ENCODE measurements at places on chromosomes 11 and 22.

DNA sequence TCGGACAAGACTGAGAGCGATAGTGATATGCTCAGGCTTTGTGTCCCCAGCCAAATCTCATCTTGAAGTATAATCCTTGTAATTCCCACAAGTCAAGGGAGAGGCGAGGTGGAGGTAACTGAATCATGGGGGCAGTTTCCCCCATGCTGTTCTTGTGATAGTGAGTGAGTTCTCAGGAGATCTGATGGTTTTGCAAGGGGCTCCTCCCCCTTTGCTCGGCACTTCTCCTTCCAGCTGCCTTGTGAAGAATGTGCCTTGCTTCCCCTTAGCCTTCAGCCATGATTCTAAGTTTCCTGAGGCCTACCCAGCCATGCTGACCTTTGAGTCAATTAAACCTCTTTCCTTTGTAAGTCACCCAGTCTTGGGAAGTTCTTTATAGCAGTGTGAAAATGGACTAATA is 7.5 kb upstream of the FOLR2 start:
- DNase-seq = no peak

DNA sequence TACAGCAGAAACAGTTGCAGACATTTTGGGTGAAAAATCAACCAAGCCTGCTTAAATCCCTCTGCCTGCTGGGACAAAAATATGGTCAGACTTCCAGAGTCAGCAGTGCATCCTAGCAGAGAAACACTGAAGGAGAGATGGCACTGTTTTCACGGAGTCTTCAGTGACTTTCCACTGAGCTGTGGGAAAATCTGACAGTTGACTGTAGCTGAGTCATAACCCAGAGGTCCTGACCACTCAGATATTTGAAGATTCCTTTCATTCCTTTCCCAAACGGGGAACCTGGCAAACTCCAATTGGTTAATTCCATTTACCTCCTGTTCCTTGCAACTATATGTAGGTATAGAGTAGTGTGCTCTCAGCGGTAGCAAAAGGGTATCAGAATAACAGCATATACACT is 20.9 kb upstream of the UPB1 start:
- DNase-seq = no peak

DNA sequence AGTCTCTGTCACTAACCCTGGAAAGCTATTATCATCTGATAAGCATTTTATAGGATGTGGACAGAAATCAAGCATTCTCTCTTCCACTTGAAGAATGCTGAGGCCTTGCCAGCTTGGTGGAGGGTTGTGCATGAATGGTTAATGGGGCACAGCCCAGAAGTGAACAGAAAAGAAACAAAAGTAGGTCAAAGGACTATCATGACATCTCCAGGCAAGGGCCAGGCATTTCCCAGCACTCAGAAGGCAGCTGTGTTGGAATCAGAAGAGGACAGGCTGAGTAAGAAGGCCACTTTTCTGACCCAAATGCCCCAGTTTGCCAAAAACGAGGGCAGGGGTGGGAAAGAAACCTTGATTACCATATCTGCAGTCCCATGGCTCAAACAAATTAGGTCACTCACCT is 12.4 kb downstream of the TENM4 start:
- no peak for DNase-seq

DNA sequence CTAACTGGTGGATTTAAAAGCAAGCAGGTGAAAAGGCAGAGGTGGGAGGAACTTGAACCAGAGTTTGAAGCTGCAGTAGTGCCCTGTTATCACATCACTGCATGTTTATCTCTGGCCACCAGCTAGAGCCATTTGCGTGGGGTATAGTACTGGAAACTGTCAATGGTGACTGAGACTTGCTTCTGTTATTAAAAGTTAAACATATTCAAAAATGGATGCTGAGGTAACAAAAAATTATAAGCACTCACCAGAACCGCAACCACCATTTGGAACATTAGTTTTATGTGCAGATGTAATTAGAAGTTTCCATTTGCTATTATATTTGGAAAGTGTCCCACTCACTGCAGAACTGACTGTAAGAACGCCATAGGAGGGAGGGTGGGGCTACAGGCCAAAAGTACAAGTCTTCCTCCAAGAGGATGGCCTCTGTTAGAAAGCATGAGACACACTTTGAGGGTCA is 1.2 kb upstream of the CD59 start:
- DNase-seq = no peak

- DNase-seq = no peak
These were observed 21.1 kb downstream of the MACROD1 start for GRCh38 chr11:64144587-64145472.

- DNase-seq = no peak
These were observed 36.2 kb downstream of the FZD4 start for GRCh38 chr11:86918973-86919372.

GRCh38 chr11:38593649-38594048 is 1995.6 kb upstream of the RAG2 start:
- no peak for DNase-seq

- no peak for DNase-seq
These were observed 232.0 kb downstream of the BUD13 start for GRCh38 chr11:116540645-116541304.

GRCh38 chr22:36224245-36224644 is 15.1 kb downstream of the APOL2 start:
- DNase-seq = no peak

DNA sequence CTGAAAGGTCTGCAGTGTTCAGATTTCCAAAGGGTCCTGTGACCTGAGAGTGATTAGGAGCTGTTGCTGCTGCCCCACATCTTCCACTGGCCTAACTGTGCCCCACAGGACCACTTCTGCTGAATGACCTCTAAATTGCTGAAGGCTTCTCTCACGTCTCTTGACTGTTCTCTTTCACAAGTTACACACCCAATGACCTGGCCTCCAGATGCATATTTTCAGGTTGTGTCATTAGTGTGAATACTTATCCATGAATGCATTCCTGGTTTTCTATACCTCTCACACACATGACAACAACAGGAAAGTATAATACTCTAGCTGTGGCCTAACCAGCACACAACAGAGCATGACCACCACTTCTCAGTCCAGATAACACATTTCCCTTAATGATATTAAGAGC is 15.4 kb downstream of the PRR14L start:
- no peak for DNase-seq

DNA sequence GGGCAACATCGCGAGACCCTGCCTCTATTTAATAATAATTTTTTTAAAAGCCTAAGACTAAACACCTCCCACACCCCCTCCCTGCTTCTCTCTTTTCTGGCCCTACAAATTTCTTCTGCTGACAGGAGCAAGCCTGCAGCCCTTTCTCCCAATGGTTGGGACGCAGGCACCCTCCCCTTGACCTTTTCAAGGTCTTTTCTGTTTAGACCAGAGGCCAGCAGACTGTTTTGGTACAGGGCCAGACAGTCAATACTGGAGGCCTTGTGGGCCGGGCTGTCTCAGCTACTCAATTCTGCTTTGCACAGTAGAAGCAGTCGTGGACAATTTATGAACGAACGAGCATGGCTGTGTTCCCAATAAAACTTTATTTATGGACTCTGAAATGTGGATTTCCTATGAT is 92.3 kb downstream of the SCN3B start:
- DNase-seq = no peak

DNA sequence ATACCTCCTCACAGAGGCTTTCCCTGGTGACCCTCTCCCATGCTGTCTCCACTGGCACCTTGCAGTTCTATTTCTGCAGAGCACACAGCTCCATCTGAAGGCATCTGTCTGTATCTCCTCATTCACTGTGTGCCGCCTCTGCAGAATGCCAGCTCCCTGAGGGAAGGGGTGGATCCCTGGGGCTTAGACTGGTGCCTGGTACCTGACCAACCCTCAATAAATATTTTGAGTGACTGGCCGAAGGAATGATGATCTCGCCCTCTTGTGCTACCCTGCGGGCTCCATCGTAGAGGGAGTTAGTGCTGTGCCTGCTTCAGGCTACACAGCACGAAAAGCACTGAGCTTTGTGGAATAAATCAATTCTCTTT is 1.6 kb downstream of the CBX7 start:
- DNase-seq = no peak

DNA sequence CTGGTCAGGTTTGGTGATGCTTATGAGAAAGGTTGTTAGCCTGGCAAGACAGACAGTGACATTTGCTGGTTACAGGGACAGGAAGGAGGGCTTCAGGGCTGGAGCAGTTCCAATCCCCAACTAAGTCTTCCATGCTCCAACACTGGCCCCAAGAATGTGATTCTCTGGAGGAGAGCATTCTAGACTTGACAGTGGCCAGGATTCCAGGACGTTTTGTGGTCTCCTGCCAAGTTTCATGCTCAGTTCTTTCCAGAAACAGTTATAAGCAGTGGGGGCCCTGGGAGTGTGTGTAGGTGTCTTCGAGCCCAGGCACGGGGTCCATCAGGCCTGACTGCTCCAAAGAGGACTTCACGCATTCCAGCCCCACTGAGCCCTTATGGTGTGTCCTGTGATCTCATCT is 8.9 kb upstream of the GRK3 start:
- DNase-seq = no peak

DNA sequence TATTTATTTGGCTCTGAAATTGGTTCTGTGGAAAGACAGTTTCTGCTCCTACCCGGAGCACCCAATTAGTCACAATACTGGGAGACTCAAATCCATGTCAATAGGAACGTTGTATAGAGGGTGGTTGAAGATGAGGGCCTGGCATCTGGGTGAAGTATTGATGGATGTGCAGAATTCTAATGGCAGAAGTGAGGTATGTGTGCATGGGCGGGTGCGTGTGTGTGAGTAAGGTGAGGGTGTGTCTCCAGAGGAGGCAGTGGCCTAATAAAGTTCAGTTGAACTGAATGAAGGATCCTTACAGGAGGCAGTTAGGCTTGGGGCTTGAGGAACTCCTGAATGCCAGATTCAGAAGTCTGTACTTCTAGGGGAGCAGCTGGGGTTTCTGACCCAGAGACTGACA is 71.8 kb upstream of the B3GAT1 start:
- no peak for DNase-seq

DNA sequence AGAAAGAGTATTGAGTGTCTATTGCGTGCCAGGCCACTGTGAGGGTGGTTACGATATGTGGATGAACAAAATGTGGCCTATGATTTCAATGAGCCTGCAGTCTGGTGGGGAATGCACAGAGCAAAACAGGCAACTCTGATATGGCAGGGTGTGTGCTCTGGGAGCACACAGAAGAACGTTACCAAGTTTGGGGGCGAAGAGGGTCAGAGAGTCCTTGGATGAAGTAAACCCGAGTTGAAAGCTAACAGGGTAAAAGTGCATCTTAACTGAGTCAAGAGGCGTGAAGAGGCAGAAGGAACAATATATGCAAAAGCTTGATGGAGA is 258 bp downstream of the CFAP68 start:
- DNase-seq = no peak

GRCh38 chr11:134086376-134086775 is 17.5 kb downstream of the JAM3 start:
- no peak for DNase-seq
